ENCODE measurements at places on chromosomes 7 and 10.

- DNase-seq = peak; percentile 37
Measured at GRCh38 chr7:145511004-145511403, 605.6 kb upstream of the CNTNAP2 start.

GRCh38 chr10:127351542-127351941 is 155.2 kb upstream of the INSYN2A start:
- no peak for DNase-seq

- DNase-seq = no peak
Measured at GRCh38 chr7:1857487-1858421, 187.7 kb downstream of the ELFN1 start.

DNA sequence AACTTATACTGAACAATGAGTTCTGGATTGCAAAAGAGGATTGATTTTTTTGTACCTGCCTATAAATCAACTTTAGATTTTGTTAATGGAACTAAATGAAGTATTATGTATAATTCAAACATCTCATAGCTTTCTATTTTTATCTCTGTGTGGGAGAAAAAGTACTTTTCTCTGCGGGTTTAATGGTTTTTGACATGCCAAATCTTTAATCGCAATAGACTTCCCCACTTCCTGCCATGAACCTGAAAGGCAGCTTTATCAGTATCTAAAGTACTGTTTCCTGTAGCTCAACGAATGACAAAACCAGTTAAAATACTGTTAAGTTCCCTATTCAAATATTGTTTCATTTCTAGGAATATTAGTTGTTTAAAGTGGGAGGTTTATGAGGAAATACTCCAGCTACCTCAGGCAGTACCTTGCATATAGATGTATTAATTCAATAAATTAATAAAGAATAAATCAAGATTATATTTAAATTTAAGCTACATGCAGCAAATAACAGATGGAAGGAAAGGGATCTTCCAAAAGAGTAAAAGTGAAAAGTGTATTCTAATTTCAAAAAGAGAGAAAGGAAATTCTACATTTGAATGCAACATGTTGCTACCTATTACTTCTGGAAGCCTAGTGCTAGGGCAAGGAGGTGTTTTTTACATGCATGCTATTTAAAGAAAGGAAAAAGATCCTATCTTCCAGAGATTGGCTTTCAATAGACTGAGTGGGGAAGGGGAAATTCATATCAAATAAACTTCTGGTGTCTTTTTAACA is 75.9 kb downstream of the SVOPL start:
- no peak for DNase-seq

- DNase-seq = no peak
Measured at GRCh38 chr7:133139801-133140200, 57.9 kb upstream of the CHCHD3 start.

GRCh38 chr10:35540296-35541164 is 64.6 kb upstream of the GJD4 start:
- DNase-seq = no peak

DNA sequence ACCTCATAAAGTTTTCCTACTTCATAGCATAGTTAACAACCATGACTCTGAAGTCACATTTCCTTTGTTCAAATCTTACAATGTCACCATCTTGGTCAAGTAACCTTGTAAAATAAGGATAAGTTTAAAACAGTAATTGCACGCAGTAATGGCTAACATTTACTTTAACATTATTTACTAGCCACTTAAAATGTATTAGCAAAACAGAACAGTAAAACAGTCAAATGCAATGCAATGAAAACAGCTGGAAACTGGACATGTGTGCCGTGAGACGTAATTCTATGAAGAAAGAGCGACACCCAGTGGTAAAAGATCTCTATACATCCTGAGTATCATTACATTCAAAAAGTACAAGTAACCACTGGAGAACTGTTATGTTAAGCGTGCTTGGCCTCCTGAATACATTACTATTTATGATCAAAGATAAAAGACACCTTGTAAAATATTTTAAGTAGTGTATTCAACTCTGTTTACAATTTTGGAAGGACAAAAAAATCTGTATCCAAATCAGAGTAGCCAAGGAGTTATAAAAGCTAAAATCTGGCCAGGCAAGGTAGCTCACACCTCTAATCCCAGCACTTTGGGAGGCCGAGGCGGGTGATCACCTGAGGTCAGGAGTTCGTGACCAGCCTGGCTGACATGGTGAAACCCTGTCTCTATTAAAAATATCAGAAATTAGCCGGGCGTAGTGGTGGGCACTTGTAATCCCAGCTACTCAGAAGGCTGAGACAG is 27.2 kb downstream of the ATE1 start:
- peak; percentile 45 for DNase-seq

GRCh38 chr10:63522995-63523394 is 1.8 kb downstream of the REEP3 start:
- no peak for DNase-seq

- DNase-seq = no peak
Measured at GRCh38 chr10:61271127-61271780, 181.9 kb downstream of the TMEM26 start.

DNA sequence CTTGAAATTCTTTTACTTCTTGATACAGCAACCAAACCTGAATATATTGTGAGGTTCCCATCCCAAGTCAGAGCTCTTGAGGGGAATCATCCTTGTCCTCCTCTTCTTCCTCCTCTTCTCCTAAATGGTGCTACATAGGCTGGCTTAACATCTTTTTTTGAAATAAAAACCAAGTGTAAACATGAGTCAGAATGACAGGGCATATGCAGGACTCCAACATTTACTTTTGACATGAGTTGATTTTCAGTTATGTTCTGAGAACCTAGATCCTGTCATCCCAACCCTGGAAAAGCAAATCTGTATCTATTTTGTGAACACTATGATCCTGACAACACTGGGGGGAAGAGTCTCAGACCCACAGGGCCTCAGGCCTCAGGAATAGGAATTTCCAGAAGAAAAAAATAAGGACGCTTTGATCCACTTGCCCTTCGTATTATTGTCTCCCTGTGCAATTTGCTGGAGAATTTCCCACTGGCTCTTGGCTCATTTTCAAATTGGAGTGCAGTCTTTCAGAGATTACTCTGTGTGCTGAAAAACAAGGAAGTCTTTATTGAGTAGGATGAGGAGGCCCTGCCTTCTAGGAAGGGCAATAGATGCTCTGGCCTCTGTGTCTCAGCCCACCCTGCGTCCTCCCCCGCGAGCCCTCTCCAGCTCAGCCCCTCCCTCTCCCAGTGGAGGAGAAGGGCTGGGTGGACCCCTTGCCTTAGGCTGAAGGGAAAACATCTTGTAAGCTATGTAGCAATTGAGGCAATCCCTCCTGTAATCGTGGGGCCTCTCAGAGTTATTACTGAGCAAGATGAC is 121.6 kb downstream of the CREB5 start:
- no peak for DNase-seq

DNA sequence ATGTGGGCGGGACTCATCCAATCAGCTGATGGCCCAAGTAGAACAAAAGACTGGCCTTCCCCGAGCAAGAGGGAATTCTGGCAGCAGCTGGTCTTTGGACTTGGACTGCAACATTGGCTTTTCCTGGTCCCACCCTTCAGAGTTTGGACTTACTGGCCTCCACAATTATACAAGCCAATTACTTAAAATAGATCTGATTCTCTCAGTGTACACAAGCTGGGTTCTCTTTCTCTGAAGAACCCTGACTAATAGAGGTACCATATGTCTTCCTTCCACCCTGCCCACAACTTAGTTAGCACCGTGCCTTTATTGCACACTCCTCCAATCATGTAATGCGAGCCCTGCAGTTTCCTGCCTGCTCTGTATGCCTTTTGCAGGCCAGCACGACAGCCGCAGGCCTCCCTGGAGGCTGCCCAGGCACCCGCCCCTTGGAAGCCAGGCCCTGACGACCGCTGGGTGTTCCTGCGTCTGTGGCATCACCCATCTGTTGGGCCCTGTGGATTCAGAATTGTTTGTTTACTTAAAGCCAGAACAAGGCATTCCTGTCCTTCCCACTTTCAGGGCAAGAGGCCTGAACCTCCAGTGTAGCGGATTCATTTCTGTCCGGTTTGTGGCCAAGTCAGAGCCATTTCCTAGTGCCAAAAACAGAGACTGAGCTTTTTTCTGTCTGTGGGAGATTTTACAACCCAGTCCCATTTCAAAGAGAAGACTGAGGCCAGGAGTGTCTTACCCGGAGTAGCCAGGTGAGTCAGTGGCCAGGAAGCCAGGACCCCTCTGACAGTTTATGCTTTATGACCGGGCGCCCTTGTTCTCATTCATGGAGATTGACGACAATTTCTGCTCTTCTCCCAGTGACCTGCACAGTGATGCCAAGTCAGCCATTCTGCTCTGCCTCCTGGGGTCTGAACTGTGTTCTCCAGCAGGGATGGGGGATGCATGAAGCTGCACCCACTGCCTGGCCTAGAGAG is 968 bp upstream of the INMT start:
- DNase-seq = no peak

GRCh38 chr7:13827716-13828115 is 161.8 kb downstream of the ETV1 start:
- no peak for DNase-seq

GRCh38 chr10:60835049-60835448 is 56.8 kb downstream of the CDK1 start:
- no peak for DNase-seq

GRCh38 chr10:35058134-35058533 is 32.0 kb downstream of the CUL2 start:
- DNase-seq = no peak

DNA sequence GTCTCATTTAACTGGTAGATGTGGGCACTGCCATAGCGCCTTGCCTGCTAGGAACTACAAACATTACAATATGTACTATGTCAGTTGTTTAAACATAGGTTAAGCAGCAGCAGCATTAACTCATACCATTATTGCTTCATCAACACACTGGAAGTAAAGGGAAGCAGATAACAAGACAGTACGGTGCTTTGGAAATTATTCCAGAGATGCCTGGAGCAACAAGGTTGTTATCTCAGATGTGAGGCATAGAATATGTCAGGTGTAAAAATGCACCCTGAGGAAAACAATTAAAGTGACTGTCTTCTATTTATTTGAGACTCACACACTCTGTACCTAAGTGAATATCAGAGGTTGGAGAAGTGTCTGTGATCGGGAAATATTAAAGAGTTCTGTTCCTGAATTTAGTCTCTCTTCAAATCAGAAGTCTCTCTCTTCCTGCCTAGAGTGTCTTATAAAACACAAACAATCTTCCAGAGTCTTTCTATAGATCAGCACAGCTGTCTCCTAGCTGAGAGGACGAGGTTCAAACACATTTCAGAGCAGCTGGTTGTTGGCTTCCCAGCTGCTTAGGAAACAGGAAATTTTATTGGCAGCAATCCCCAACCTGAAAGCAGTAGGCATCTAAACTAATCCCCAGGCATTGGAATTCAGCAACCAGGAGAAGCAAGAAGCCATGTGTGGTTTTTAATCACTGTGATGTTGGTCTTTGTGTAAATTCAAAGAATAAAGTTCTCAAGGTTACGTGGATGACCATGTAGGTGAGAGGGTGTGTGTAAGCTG is 994.4 kb upstream of the LRRTM3 start:
- peak; percentile 33 for DNase-seq

DNA sequence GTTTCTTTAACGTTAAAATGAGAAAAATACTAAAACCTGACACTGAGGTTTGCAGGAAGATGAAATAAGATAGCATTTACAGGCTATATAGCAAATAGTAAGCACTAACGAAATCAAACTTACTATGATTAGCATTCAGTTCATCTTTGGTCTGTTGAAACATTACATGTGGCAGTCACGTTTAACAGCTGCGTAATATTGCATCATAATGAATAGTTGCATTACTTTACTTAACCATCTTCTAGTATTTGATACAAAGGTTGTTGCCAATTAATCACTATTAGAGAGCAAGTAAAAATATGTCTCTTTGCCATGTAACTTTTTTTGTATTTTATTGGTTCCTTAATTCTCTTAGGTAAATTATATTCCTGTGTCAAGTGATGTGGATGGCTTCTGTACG is 131.8 kb upstream of the GHITM start:
- DNase-seq = no peak

- DNase-seq = no peak
Measured at GRCh38 chr10:99661377-99661763, 2.1 kb downstream of the ENTPD7 start.

DNA sequence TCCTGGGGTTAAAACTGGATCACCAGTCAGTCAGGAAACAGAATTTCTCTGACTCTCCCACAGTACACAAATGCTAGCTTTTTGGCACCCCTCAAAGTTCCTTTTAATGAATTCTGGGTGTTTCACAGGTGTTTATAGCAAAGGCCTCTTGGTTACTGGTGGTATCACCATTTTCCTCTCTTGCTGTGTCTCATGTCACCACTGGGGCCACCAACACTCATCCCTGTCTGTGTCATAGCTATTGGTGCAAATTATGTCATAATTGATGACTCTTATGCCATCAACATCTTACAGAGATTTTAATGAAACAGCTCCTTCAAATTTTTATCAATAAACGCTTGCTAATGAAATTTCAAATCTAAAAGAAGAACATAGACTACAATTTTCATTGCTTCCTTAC is 27.7 kb upstream of the OSBPL3 start:
- no peak for DNase-seq

DNA sequence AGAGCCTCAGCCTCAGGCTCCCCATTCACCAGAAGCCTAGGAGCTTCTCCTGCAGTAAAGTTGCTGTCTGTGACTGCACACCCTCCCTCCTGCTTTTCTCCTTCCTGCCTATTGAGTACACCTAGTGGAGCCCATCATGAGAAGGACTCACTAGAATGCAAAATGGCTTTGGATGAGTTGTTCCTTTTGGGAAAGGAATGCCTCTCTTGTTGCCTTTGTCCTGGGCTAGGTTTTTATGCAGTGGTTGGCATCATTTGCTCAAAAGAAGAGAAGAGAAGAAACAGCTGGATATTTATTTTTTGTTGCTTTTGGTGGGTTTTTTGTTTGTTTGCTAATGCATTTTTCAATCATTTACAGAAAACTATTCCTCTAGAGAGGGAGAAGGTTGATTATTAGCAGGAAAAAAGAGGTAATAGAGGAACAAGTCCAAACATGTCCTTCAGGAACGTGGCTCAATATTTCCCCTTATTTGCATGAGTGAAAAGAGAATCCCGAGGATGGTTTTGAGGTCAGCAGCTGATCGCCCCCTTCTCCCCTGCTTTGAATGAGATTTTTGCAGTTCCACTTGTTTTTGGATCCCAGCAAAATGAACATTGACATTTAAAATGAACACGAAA is 369.9 kb upstream of the NRP1 start:
- DNase-seq = no peak

- no peak for DNase-seq
Measured at GRCh38 chr10:88207121-88207546, 343.7 kb downstream of the PTEN start.

GRCh38 chr10:128297709-128298378 is 171.6 kb upstream of the MKI67 start:
- no peak for DNase-seq
